Stimulated activated CD8-positive, alpha-beta memory T cell treated with anti-CD3 and anti-CD28 coated beads, Interleukin-4, amount 100 ng/mL, for 48 hours (primary cell): ENCODE measurements at places on chromosomes 16 and 17.

- DNase-seq = no peak
Observed at GRCh38 chr17:32567511-32567910, 80.7 kb downstream of the CDK5R1 start.

DNA sequence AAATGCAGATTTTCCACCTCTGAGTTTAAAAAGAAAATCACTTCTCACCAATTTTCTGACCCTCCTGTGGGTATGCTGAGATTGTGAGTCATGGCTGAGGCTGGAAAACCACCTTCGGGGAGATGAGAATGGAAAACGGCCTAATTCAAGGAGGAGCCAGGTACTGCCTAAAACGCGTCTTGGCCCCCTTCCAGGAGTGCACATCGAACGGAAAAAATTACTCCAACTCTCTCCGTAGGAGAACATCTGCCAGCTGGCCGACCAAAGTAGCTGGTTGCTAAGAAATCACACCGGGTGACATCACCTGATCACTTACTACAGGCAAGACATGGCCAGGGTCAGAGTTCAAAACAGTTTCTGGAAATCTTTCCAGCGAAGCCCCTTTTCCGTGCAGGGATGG lies 107.6 kb downstream of the ZNF423 start:
- peak; percentile 44 for DNase-seq

DNA sequence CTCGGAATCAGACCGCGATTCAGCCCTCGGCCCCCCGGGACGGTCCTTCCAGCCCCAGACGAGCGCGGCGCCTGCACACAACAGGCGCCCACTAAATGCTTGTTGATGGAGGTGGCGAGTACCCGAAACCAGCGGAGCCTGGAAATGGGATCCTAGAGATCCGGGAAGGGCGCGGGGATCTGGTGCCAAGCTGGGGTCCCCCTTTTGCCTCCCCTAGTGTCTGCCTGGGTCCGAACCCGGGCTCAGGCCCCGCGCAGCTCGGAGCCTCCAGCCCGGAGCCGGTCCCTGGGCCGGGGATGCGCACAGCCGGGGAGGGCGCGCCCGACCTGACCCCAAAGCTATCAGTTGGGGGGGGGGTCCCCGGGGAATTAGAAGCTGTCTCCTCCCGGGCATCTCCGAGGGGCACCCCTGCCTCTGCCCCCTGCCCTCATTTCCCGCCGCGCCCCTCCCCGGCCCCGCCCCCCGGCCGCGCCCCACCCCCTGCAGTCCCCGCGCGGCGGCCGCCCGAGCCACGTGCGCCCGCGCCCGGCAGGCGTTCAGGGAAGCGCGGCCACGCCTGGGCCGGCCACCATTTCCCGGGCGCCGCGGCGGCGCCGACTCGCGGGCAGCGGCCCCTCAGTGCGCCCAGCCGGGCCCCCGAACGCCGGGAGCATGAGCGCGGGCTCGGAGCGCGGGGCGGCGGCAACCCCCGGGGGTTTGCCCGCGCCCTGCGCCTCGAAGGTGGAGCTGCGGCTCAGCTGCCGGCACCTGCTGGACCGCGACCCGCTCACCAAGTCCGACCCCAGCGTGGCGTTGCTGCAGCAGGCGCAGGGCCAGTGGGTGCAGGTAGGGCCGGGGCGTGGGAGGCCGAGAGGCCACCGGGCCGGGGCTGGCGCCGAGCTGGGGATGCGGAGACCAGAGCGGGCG lies at the start of gene CPNE7:
CPNE7 (plus strand) TSS at position 512 of the 906 bp plus-strand sequence; CDS start at position 652, 140 bp downstream.
- no peak for DNase-seq

GRCh38 chr16:30910427-30911029 lies 12.8 kb upstream of the FBXL19 start:
- DNase-seq = no peak

DNA sequence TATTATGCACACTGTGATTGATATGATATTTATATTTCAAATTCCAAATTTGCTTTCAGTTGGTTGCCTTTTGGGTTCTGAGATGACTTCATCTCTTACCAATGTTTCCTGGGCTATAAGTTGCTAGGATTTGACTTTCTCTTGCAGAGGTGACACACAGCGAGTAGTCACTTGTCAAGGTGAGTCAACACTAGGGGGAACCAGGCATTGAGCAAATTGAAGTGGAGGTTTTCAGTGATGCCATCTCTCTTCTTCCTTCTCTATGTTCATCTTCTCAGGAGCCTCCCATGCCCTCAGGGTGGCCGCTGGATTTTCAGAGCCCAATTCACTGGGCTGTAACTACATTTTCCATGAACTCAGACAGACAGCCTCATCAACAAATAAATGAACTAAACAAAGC lies 6.0 kb upstream of the CPD start:
- DNase-seq = no peak

GRCh38 chr16:63005356-63005755 lies 969.1 kb upstream of the CDH8 start:
- DNase-seq = no peak

DNA sequence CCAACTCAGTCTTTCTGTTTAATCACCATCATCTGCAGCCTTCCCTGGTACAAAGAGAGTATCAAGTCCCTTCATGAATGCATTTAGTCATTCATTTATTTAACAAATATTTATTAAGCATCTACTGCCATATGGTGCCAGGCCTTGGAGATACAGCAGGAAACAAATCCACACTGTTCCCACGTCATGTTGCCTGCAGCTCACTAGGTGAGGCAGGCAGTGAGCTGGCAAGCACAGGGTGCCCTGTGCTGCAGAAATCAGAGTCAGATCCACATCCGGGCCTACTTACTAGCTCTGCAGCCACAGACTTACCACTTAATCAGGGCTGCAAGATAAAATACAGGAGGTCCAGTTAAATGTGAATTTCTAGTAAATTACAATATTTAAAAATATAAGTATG lies 38.5 kb upstream of the CES5A start:
- DNase-seq = no peak

DNA sequence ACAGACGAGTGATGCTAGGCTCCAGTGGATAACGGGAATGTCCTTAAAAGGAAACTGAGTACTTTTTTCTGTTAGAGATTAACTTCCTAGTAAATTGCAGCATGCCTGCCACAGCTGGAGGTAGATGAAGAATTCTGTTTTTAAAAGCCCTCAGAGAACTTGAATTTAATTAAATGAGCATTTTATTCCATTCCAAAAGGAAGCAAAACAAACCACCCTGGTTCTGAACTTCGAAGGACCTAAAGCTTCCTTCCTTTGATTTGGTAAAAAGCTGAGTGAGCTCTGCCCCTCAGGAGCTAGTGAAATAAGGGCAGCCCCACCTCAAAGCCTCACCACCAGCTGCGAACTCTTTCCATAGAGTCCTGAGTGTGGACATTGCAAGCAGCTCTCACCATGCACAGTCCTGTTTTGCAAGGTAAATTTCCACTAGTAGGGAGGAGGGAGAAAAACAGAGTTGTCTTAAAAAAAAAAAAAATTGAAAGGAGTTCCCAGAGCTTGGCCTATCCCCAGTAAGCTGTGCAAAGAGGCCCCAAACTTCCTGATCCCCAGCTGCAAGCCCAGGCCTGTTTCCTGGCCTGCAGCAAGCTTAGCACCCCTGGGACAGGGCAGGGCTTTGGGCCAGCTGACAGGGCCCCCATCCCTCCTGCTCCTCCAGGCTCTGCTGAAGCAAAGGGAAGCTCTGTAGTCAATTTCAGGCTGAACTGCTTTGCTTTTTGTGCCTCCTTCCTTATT lies 11.2 kb downstream of the CHD9NB start:
- DNase-seq = no peak

DNA sequence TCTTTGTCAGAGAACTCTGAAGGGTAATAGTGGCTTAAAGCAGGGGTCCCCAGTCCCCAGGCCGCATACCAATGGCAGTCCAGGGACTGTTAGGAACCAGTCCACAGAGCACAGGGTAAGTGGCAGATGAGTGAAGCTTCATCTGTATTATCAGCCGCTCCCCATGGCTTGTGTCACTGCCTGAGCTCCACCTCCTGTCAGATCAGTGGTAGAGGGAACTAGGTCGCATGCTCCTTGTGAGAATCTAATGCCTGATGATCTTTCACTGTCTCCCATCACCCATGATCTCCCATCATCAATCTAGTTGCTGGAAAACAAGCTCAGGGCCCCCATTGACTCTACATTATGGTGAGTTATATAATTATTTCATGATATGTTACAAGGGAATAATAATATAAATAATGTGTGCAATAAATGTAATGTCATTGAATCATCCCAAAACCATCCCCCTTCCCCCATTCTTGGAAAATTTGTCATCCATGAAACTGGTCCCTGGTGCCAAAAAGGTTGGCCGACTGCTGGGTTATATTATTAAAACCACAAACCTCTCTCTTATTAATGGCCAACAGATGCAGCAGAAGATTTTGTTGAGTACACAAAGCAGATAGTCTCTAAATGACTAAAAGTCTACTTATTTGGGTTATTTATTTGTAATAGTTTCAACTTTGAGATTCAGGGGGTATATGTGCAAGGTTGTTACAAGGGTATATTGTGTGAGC lies 782.7 kb downstream of the CDH11 start:
- no peak for DNase-seq

- DNase-seq = no peak
Observed at GRCh38 chr17:4393806-4394205, 27.3 kb upstream of the UBE2G1 start.

GRCh38 chr17:43966276-43966675 lies 12.5 kb upstream of the PYY start:
- DNase-seq = no peak

GRCh38 chr17:49390548-49391324 lies 23.9 kb downstream of the PHB1 start:
- DNase-seq = no peak

DNA sequence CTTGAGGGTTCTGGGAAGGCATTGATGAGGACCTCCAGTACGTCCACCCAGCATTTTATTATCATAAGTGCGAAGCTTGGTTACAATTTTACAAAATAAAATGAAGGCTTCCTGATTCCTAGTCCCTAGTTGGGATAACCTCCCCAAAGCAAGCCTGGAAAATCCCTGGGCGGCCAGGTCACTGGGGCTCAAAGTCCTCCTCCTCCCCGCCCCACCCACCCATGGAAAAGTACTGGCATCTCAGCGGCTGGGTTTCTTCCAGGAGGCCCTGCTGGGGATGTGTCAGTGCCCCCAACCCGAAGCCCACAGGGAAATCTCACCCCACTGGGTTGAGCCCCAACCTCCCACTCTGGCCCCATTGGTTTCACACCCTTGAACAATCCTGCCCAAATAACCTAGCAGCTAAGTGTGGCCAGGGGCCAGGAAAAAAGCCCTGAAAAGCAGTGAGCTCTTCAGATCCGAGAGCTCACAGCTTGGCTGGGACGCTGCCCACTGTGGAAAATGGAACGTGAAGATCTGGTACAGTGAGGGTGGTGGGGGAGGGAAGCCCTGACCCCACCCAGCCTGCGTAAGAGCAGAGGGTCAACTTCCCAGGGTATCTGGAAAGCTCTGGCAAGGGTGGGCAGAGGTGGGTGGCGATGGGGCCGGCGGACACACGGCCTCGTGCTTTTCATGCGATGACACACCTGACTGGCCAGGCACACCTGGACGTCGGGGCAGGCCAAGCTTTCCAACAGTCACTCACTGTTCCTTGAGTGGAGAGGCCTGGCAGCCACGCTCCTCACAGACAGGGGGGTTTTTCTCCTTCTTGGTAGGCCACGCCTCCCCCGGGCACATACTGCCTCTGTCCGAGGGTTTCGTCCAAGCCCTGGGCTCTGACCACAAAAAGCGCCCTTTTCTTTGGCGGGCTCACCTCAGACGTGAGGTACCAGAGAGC lies 324.5 kb downstream of the SOX9 start:
- DNase-seq = no peak

DNA sequence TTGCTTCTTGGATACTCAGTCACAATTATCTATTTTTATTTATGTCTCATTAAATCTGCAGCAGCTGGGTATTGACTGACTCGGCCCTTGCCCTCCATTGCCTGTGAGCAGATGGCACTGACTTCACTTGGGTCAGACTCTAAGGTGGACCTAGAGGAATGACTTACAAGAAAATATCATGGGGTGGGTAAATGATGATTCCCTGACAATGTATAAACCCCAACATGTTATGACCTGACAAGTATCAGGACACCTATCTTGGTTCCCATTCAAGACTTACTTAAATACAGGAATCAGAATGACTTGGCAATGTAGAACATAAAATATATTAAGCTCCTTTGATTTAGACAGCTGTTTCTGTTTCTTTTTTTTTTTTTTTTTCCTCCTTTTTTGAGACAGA lies 953.5 kb downstream of the CDH11 start:
- DNase-seq = no peak

- DNase-seq = no peak
Observed at GRCh38 chr16:56300891-56301850, 109.9 kb downstream of the GNAO1 start.
